ENCODE measurements at places on chromosomes 11 and 22.
A peak's percentile ranks its signal among the peaks of the same experiment; 100 is the strongest.

GRCh38 chr11:104130161-104130560 lies 33.8 kb downstream of the PDGFD start:
- H3K4me3 ChIP-seq, result no peak overlapping the region
- H3K27ac ChIP-seq, result no peak overlapping the region
- H3K36me3 ChIP-seq, result peaks cover 2% of the 10 kb centered on the region
- no peak for DNase-seq
- peaks cover 4% of the 10 kb centered on the region for H3K4me1 ChIP-seq

DNA sequence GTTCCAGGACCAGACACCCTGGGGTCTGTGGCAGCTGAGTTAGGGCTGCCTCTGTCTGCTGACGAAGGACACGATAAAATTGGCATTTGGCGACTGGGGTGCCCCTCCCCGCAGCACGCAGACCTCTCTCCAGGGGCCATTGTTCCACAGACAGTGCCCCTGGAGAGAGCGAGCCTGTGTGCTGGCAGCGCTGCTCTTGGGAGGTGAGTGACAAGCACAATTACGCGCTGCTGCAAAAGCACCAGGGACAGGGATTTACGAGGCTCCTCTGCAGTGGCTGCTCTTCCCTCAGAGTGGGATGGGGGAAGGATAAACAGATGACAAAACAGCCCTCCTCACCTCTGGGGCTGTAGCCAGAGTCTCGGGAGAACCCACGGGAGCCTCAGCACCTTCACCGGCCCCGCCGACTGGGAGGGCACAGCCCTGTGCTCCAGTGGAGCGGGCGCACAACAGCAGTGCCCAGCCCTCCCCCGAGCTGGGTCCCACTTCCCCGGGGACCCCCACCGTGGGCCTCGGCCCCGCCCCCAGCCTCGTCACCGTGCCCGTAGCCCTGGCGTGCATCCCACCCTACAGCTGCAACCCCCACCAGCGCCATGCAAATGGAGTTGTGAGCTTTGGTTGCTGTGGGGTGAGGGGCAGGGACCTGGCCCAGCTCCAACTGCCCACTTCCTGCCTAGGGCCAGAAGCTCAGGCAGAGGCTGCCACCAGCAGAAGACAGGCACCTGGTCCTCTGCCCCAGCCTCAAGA lies 19.6 kb downstream of the CHID1 start:
- H3K4me3 ChIP-seq, result no peak overlapping the region
- no peak for DNase-seq
- no peaks in the 10 kb centered on the region for H3K27me3 ChIP-seq
- H3K27ac ChIP-seq, result no peak overlapping the region
- no peaks in the 10 kb centered on the region for H3K4me1 ChIP-seq

- H3K4me1 ChIP-seq, result peaks cover 23% of the 10 kb centered on the region
- H3K4me3 ChIP-seq, result no peak overlapping the region
- DNase-seq, result no peak
- peaks cover 9% of the 10 kb centered on the region for H3K27me3 ChIP-seq
Observed at GRCh38 chr22:46078241-46079092, 71.9 kb upstream of the PPARA start.

- no peaks in the 10 kb centered on the region for H3K36me3 ChIP-seq
- peak; percentile 49 for DNase-seq
- H3K27me3 ChIP-seq, result no peaks in the 10 kb centered on the region
- H3K4me3 ChIP-seq, result no peak overlapping the region
Observed at GRCh38 chr11:57248780-57249383, 11.8 kb upstream of the APLNR start.

DNA sequence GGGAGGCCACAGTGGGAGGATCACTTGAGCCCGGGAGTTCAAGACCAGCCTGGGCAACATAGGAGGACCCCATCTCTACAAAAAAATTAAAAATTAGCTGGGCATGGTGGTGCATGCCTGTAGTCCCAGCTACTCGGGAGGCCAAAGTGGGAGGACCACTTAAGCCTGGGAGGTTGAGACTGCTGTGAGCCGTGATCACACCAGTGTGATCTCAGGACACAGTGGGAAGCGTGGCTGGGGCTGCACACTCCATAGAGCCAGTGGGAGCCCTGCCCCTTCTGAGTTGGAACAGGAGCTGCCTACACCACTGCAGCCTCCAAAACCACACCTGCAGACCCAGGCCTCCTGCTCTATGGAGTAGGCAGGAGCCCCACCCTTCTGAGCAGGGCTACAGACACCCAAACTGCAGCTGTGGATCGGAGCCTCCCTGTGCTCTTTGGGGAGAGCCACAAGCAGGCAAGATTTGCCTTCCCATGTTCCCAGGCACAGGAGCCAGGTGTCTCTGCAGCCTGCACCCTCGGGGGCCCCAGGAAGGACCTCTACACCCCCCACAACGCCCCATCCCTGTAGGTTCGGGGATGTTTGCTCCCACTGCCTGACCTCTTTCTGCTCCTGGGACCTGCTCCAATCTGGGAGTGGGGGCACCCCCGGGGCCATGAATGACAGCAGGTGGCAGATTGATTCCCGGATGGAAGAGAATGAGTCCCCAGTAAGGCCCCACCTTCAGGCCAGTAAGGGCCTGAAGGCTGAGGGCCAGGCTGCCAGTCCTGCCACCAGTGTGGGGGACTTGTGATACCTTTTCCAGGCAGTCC lies 245.4 kb downstream of the BUD13 start:
- no peaks in the 10 kb centered on the region for H3K4me1 ChIP-seq
- no peaks in the 10 kb centered on the region for H3K36me3 ChIP-seq
- DNase-seq, result no peak
- peaks cover 70% of the 10 kb centered on the region for H3K27me3 ChIP-seq

- H3K36me3 ChIP-seq, result no peaks in the 10 kb centered on the region
- peaks cover 50% of the 10 kb centered on the region for H3K27me3 ChIP-seq
- DNase-seq, result no peak
- H3K27ac ChIP-seq, result no peak overlapping the region
- no peaks in the 10 kb centered on the region for H3K4me1 ChIP-seq
- no peak overlapping the region for H3K4me3 ChIP-seq
Observed at GRCh38 chr11:126501641-126502040, 146.2 kb downstream of the ST3GAL4 start.

DNA sequence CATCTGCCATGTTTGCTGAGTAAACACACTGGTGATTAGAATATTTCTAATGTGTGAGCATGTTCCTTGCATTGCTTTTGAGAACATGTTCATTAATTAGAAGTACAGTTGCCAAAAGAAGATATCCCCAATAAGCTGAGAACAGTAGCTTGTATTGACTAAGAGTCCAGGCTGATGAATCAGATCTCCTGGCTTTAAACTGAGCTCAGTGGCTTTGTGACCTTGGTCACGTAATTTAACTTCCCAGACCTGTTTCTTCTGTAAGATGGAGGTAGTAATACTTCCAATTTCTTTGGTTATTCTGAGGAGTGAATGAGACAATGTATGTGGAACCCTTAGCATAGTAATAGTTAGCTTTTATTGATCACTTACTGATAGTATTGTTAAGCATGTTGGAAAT lies 61.9 kb downstream of the CYB5R2 start:
- peaks cover 19% of the 10 kb centered on the region for H3K4me1 ChIP-seq
- no peak overlapping the region for H3K4me3 ChIP-seq
- H3K36me3 ChIP-seq, result peaks cover 25% of the 10 kb centered on the region
- no peaks in the 10 kb centered on the region for H3K27me3 ChIP-seq

DNA sequence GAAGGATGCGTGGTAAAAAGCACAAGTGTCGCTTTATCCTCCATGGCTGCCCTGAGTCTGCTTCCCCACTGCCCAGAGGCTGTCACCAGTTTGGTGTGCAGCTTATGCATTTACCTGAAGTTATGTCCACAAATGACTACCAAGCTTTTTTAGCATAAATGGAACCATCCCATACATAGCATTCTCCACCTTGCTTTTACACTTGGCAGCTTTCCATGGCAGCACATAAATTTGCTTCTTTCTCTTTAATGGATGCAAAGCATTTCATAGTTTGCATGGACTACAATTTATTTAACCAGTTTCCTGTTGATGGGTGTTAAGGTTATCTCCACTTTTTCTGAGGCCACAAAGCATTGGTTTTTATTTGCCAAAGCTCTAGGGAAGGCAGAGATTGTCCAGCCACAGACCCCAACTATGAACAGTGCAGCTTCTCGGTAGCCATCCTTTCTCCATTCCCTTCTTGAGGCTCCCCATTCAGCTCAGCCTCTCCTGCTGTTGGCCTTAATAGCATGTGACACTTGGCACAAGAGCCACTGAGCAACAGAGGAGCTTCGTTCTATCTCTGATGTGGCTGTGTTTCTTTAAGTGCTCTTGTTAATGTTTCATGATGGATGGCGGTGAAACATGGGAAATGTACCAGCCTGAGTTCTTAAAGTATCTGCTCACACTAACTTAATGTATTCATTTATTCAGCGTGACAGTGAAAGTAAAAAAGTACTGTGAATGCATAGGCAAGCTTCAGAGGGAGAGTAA lies 59.8 kb upstream of the NAV2 start:
- no peak overlapping the region for H3K4me3 ChIP-seq
- no peak for DNase-seq
- no peak overlapping the region for H3K27ac ChIP-seq
- peaks cover 10% of the 10 kb centered on the region for H3K4me1 ChIP-seq

DNA sequence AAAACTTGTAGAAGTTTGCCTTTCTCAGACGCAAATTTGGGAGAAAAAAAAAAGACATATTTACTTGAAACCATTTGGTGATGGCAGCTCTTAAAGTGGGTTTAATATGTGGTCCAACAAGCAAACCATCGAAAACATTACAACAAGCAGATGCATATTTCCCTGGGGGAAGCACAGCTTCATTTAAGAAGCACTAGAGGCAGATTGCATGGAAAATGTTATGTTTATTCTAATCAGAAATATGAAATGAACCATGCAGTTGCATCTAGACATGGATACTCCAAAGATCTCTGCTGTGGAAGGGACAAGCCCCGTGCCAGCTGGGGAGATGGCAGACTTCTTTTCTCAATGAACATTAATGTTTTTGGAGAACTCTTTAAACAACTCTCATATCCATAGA lies 57.4 kb upstream of the PARVA start:
- peaks cover 9% of the 10 kb centered on the region for H3K36me3 ChIP-seq
- H3K27me3 ChIP-seq, result no peaks in the 10 kb centered on the region
- peaks cover 38% of the 10 kb centered on the region for H3K4me1 ChIP-seq
- DNase-seq, result no peak
- peak overlapping the region; percentile 3 for H3K4me3 ChIP-seq
- peak overlapping the region; percentile 96 for H3K27ac ChIP-seq

GRCh38 chr11:1701091-1701807 lies 4.3 kb downstream of the KRTAP5-6 start:
- peaks cover 24% of the 10 kb centered on the region for H3K4me1 ChIP-seq
- DNase-seq, result no peak
- H3K27me3 ChIP-seq, result no peaks in the 10 kb centered on the region
- H3K4me3 ChIP-seq, result no peak overlapping the region
- no peaks in the 10 kb centered on the region for H3K36me3 ChIP-seq
- H3K27ac ChIP-seq, result no peak overlapping the region

DNA sequence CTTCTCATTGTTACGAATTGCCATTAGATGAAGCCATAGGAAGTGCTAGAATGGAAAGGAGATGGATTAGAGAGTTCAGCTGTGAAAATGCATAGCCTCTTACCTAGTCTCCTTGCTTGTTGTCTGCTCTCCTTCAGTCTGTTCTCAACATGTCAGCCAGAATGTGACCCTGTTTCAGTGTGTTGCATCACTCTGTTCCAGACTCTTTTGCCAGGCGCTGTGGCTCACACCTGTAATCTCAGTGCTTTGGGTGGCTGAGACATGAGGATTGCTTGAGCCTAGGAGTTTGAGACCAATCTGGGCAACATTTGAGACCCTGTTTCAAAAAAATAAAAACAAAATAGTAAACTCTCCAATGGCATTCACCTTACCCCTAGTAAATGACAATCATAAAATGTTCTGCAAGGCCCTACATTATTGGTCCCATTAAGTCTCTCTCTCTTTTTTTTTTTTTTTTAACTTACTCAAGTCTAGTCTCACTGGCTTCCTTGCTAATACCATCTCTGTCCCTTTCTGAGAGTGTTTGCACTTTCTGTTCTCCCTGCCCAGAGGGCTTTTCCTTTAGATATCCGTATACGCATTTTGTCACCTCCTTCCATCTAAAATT lies 39.4 kb downstream of the CYP2R1 start:
- DNase-seq, result no peak
- H3K4me3 ChIP-seq, result no peak overlapping the region
- H3K4me1 ChIP-seq, result peaks cover 3% of the 10 kb centered on the region

- no peak overlapping the region for H3K4me3 ChIP-seq
- peak overlapping the region; percentile 30 for H3K27ac ChIP-seq
- H3K36me3 ChIP-seq, result peaks cover 10% of the 10 kb centered on the region
- H3K4me1 ChIP-seq, result peaks cover 9% of the 10 kb centered on the region
Observed at GRCh38 chr11:43830928-43831440, 49.6 kb upstream of the ALKBH3 start.

DNA sequence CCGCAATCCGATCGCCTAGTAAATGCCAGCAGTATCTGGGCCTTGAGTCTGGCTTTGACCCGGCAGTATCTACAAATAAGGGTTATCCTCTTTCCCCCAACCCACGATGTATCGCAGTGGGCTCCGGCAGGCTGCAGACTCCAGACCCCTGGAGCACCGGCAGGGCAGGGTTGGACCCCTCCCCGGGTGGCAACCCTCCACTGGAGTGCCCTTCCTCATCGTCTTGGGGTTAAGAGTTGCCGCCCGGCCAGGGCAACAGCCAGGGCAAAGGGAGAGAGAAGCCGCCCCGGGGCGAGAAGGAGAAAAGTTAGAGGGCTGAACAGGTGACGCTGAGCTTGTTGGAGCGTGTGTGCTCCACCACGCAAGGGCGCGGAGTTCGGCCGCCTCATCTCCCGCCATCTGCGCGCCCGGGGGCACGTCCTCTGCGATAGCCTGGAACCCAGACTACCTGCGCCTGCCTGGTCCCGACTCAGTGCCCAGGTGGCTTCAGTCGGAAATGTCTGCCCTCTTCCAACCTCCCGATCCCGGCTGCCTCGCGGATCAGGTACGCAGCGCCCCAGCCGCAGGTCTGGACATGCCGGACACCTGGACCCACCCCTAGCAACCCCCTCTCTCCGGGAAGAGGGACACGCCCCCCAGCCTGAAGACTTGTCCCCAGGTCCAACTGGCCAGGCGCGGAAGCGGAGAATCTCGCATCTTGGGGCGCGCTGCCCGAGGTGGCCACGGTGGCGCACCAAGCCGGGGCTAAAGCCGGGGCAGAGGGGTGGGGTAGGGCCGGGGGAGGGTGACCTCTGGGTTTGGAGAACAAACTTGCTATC lies 1.2 kb downstream of the DSCAML1 start:
- H3K4me1 ChIP-seq, result peaks cover 18% of the 10 kb centered on the region
- H3K36me3 ChIP-seq, result no peaks in the 10 kb centered on the region
- DNase-seq, result no peak
- H3K27ac ChIP-seq, result no peak overlapping the region
- H3K4me3 ChIP-seq, result peak overlapping the region; percentile 51

- H3K27ac ChIP-seq, result no peak overlapping the region
- no peaks in the 10 kb centered on the region for H3K27me3 ChIP-seq
Observed at GRCh38 chr11:106420686-106421085, 343.2 kb downstream of the AASDHPPT start.

All from mesothelial cell of epicardium (in vitro differentiated cells).